ENCODE measurements at places on chromosomes 3 and 15.

DNA sequence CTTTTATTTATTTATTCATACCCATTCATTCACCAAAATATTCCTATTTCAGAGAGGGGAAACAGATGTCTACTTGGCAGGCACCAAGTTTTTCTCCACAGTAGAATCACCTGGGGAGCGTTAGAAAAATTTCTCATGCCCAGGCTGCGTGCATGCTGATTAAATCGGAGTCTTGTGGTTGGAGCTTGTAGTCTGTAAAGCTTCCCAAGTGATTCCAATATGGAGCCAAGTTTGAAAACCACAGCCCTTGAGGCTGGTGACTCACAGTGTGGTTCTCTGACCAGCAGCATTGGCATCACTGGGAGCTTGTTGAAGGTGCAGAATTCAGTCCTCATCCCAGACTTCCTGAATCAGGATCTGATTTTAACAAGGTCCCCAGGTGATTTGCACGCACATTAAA lies 49.7 kb downstream of the PDHB start:
- DNase-seq = peak; percentile 99

DNA sequence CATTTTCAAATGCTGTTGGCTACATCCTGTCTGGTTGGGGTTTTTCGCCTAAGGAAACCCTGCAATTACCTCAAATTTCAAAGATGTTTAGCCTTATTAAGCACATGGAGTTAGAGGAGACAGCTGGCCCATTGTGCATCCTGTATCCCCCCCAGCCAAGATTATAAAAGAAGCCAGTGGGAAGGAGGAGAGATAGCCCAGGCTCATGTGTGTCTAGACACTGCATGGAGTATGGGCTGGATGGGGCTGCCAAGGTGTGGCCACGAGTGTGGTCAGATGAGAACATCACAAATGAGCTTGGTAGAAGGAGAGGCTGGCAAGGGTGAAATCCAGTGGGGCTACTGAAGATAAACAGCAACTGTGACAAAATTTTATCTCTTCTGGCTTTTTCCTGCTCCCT lies 270.0 kb upstream of the TBC1D5 start:
- DNase-seq = no peak

- DNase-seq = no peak
Measured at GRCh38 chr3:9780458-9780812, 10.7 kb upstream of the CAMK1 start.

- no peak for DNase-seq
Measured at GRCh38 chr3:122766430-122766829, 27.2 kb downstream of the HSPBAP1 start.

DNA sequence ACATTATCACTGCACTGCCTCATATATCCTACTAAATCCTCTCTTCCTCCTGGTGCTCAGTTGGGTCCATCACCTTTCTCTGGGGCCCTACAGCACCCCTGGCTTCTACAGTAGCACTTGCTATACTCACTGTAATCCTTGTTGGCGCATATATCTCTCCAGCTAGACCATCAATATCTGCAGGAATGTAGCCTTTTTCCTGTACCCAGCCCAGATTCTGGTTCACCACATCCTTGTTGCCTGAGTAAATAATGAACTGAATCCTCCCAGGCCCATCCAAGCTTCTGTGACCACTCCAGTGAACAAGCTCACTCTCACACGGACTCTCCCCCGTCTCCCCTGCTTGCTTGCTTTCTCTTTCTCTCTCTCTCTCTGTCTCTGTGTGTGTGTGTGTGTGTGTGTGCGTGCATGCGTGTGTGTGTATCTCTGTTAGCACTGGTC lies 62.5 kb upstream of the LIPC start:
- DNase-seq = peak; percentile 52

DNA sequence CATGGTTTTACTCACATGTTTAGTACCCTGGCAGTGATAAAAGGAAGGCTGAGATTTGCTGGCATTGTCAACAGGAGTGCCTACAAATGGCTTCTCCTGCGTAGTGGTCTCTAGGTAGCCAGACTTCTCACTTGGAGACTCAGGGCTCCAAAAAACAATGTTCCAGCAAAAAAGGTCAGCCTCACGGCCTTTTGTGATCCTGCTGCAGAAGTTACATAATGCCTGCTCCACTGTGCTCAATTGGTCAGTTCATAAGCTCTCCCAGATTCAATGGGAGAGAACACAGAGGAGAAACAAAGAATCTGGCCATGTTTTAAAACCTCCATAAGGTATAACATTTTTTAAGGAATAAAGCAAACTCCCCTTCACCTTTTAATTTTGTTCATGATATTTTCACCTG lies 76.1 kb upstream of the CMSS1 start:
- no peak for DNase-seq

DNA sequence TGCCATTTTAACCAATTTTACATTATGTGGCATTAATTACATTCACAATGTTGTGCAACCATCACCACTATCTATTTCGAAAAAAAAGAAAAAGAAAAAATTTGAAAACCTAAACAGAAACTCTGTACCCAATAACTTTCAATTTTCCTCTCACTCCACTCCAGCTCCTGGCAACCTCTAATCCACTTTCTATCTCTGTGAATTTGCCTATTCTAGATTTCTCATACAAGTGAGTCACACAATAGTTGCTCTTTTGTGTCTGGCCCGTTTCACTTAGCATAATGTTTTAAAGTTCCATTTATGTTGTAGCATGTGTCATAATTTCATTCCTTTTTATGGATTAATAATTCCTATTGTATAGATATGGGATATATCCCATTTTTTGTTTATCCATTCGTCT lies 53.3 kb upstream of the TBC1D5 start:
- peak; percentile 59 for DNase-seq

DNA sequence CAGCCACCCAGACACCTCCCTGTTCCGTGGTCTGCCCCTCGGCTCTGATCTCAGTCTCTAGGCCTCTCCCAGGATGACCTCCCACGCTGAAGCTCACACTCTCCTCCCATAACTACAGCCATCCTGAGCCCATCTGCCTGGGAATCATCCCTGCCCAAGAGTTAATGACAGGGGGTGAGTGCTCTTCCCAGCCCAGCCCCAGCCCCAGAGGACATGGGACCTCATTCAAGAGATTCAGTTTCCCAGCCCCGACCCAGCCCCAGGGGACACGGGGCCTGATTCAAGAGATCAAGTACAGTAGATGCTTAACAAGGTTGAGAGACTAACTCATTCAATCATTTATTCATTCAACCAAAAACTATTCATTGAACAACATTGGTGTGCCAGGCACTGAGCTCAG lies 272.0 kb downstream of the XXYLT1 start:
- no peak for DNase-seq

GRCh38 chr3:106792716-106793115 lies 584.5 kb upstream of the CCDC54 start:
- no peak for DNase-seq
